ENCODE measurements at places on chromosomes 12 and 14.

DNA sequence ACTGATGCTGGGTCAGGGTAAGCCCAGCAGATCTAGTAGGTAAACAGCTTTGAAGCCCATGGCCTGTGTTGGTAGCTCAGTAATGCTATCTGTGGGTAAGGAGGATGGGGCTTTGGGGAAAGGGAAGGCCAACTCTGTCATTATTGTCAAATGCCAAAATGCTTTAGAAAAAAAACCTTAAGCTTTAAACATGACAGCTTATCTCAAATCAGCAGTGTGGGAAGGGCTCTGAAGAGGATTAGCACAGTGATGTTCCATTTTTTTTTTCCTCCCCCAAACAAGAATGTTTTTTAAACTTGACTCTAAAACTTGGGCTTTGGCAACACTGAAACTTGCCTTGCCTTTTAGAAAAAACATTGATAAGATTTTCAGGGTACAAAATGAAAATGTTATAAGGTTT, 11.7 kb downstream of the DAAM1 start:
- peak; percentile 56 for DNase-seq

DNA sequence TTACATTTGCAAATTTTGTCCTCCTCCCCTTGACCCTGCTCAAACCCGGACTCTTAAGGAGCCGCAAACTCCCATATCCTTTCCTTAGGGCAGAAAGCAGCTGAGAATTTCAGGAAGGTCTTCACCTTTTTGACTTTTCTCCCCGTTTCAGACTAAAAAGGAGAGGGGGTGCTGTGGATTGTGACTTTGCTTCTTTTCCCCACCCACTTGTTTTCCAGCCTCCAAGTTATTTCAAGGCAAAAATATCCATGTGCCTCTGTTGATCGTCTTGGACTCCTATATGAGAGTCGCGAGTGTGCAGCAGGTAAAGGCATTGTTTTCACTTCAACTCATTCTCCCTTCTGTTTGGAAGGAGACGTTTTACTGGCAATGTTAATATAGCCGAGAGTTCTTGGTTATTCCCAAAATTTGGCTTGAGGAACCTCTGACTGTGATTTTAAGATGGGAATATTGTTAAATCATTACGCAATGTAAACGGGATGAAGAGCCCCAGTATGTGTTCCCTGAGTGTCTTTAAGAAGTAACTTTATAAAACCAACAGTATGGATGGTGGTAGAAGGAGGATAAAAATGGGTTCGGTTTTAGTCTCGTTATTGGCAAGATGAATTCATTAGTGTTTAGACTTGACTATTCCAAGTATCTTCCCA, 663 bp downstream of the LRRK2 start:
- DNase-seq, result no peak

- DNase-seq, result peak; percentile 75
Observed at GRCh38 chr14:104130974-104131651, 7.3 kb upstream of the KIF26A start.

- DNase-seq, result no peak
Observed at GRCh38 chr12:58727521-58727920, 192.8 kb downstream of the LRIG3 start.

DNA sequence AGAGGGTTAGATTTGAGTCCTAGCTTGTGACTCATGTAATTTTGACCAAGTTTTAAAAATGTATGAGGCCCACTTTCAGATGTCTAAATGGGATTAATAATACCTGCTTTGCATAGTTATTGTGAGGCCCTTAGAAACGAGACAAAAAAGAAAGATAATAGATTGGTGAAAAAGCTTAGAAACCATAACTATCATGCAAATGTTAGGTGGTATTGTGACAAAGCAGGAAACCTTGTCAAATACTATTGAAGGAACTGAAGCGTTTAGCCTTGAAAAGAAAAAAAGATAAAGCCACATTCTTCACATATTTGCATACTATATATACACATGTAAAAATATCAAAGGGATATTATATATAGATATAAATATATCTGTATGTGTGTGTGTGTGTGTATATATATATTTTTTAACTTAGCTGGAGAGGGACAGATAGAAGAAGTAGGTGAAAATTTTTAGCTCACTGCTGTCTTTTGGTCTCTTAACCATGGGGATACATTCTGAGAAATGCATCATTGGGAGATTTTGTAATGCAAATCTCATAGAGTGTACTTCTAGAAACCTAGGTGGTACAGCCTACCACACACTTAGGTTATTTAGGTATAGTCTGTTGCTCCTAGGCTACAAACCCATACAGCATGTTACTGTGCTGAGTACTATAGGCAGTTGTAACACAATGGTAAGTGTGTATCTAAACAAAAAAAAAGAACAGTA, 270.3 kb downstream of the CCDC91 start:
- no peak for DNase-seq

- no peak for DNase-seq
Observed at GRCh38 chr12:4820971-4821370, 88.7 kb upstream of the KCNA1 start.

DNA sequence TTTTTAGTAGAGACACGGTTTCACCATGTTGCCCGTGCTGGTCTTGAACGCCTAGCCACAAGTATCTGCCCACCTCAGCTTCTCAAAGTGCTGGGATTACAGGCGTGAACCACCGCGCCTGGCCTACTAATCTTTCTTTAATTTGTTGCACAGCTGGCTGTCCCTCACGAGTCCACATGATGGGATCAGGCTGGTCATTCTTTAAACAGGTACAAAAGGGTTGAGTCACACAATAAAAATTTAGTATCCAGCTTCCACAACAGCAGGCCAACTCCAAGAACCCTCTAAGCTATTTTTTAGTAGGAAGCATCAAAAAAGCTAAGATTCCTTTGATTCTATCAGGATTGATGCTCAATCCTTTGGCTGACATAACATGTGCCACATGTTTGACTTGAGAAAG, 17.8 kb downstream of the SINHCAF start:
- no peak for DNase-seq

GRCh38 chr12:34398706-34399630, 376.7 kb downstream of the ALG10 start:
- no peak for DNase-seq

DNA sequence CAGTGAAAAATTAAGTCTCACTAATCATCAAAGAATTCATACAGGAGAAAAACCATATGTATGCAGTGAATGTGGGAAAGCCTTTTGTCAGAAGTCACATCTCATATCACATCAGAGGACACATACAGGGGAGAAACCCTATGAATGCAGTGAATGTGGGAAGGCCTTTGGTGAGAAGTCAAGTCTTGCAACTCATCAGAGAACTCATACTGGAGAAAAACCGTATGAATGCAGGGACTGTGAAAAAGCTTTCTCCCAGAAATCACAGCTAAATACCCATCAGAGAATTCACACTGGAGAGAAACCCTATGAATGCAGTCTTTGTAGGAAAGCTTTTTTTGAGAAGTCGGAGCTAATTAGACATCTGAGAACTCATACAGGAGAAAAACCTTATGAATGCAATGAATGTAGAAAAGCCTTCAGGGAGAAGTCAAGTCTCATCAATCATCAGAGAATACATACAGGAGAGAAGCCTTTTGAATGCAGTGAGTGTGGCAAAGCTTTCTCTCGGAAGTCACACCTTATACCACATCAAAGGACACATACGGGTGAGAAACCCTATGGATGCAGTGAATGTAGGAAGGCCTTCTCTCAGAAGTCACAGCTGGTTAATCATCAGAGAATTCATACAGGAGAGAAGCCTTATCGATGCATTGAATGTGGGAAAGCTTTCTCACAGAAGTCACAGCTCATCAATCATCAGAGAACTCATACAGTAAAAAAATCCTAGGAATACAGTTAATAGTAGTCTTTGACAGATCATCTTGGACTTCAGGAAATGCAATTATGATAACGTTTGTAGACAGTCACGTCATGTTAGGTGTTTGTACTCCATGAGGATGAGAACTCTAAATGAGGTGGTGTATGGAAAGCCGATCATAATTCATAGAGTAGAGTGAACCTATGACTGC, 21.1 kb downstream of the ZNF84 start:
- DNase-seq, result peak; percentile 21

DNA sequence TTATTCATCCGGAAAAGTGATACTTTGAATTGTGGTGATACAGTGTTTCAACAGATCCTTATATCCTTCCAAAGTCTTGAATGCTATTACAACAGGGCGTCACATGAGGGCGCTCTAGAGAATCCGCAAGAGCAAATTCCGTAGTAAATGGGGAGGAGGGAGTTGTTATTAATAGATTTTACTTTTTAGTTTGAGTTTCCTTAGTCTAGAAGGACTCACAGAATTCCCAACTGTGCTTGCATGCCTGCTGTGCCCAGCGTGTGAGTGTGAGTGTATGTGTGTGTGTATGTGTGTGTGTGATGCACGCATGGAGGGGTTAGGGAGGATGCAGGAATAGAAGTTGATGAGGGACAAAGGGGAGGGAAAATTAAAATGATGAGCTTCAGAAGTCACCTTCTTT, 375.3 kb downstream of the C12orf75 start:
- peak; percentile 28 for DNase-seq

- no peak for DNase-seq
Observed at GRCh38 chr12:86613311-86613710, 357.1 kb upstream of the MGAT4C start.

DNA sequence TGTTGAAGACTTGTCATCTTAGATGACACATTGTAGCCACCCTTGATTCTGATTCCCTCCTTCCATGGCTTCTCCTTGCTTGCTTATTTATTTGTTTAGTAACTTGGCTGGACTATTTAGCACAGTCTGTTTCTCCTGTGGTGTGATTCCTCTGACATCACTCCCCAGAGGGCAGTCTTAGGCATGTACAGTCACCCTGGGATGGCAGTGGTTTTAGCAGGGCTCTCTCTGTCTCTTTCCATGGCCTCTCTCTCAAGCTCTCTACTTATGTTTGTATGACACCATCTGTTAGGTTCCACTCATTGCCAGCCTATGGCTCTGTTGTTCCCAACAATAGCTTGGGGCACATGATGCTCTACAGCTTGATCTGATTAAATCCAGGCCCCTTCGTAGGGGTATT, 158.3 kb downstream of the ADGRD1 start:
- no peak for DNase-seq

- DNase-seq, result no peak
Observed at GRCh38 chr12:58420503-58420902, 479.1 kb downstream of the ATP23 start.

DNA sequence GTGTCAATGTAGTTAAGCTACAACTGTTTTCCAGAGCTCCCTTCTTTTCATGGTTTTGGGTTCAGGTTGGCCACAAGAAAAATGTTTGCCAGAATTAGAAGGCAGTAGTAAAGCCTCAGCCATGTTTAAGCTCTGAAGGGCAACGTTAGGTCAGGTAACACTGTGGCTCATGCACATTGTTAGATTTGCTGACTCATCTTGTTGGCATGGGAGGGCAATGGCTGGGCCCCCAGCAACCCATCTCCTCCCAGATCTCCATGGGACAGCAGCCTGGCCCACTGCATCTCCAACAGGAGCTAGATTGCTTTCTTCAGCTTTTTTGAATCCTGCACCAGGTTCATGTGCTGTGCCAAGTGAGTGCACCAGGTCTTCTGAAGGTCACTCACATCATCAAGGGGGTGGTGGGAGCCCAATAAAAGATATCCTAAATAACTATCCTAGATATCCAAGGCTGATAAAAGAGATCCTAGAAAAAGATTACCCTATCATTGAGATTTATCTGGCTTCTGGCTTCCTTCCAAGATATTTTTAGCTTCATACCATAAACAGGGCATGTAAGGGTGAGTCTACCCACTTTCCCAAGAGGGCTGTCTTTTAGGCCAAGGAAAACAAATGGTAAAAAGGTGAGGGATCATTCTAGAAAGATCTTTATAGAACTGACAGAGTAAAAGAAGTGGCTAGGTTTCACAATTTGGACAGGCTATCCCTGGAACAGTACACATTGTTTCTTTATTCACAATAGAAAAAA, 28.9 kb downstream of the PTGER2 start:
- no peak for DNase-seq

GRCh38 chr12:79255288-79255687, 390.7 kb downstream of the SYT1 start:
- DNase-seq, result no peak
